Activated CD4-positive, alpha-beta T cell treated with anti-CD3 and anti-CD28 coated beads for 36 hours (primary cell): ENCODE measurements at places on chromosomes 13 and 19. TPM values are rescaled to one million over a fixed set of nuclear protein-coding genes. Genes with fewer than 3 reads are reported as not detected.

GRCh38 chr13:113110852-113111315 is 5.3 kb downstream of the F7 start:
- no peak overlapping the region for H3K27ac ChIP-seq
- DNase-seq: no peak
- peaks cover 4% of the 10 kb centered on the region for H3K36me3 ChIP-seq
- H3K4me1 ChIP-seq: peaks cover 2% of the 10 kb centered on the region
- H3K27me3 ChIP-seq: peaks cover 3% of the 10 kb centered on the region

DNA sequence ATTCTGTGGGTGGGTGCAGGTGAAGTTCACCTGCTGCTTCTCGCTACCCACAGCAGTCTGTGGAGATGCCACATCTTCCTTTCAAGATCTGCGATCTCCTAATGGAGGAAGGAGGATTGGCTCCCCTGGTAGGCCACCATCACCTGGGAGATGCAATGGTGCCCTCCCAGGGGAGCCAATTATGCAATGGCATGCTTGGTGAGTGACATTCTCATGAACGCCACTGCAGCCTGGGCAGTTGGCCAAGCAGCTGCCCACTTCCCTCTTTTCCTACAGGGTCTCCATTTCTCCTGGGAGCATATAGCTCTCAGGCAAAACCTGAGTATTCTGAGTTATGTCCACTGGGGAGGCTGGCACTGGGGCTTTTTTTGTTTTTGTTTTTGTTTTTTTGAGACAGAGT is 83.5 kb upstream of the KCTD15 start:
- H3K4me1 ChIP-seq: no peaks in the 10 kb centered on the region
- no peak overlapping the region for H3K4me3 ChIP-seq
- no peak for DNase-seq
- peaks cover 10% of the 10 kb centered on the region for H3K27me3 ChIP-seq
- H3K36me3 ChIP-seq: no peaks in the 10 kb centered on the region

SHISA7 gene
- not detected for total RNA-seq

- no peaks in the 10 kb centered on the region for H3K36me3 ChIP-seq
- no peak overlapping the region for H3K27ac ChIP-seq
- H3K4me3 ChIP-seq: no peak overlapping the region
- H3K4me1 ChIP-seq: no peaks in the 10 kb centered on the region
Observed at GRCh38 chr13:22001336-22001735, 330.5 kb downstream of the FGF9 start.

BTBD2 gene
- 46.7 TPM for total RNA-seq

GRCh38 chr19:54481326-54481930 is 8.3 kb upstream of the CDC42EP5 start:
- peaks cover 28% of the 10 kb centered on the region for H3K27me3 ChIP-seq
- H3K4me3 ChIP-seq: no peak overlapping the region
- peaks cover 2% of the 10 kb centered on the region for H3K4me1 ChIP-seq
- peak; percentile 53 for DNase-seq

DNA sequence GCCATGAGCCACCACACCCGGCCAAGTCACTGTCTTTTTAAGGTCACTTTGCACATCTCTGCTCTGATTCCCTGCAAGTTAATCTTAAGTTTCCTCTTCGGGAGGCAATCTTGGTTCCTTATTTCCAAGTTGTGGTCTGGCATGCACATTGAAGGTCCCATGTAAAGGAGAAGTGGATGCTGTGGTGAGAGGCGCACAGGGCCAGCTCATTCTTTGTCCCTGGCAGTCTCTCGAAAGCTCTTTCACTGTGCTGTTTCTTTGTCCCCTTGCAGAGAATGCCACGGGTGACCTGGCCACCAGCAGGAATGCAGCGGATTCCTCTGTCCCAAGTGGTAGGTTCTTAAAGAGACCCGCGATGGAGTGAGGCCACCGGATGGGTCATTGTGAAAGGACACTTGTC is 16.4 kb upstream of the C19orf33 start:
- H3K36me3 ChIP-seq: peaks cover 16% of the 10 kb centered on the region
- H3K27me3 ChIP-seq: no peaks in the 10 kb centered on the region
- no peak overlapping the region for H3K4me3 ChIP-seq
- DNase-seq: no peak
- peaks cover 2% of the 10 kb centered on the region for H3K4me1 ChIP-seq

PRR36 gene
- total RNA-seq: 0.14 TPM

DNA sequence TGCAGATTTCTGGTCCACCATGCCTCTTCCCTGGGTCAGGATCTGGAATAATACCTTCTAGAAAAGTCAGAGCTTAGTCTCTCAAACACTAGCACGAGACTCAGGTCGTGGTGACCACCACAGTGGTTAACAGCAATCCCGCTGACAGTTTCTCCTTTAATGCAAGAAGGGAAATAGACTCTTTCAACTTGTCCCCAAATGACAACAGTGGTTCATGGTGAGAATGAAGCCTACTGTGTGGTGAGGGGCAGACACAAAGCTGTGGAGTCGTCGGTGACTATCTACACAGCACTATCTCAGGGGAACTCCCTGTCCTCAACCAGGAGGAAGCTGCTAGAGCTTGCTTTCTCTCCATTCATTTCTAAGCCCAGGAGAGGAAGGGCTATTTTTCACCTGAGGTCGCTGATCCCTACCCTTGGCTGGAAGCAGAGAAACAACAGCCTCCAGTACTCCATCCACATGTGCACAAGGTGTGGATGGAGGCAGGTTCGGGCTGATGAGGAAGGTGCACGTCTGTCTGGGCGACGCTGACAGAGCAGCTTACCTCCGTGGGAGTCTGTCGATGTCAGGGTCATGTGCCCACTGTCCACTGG is 72.4 kb downstream of the STK24 start:
- peak overlapping the region; percentile 20 for H3K27ac ChIP-seq
- no peak overlapping the region for H3K4me3 ChIP-seq
- H3K4me1 ChIP-seq: peaks cover 91% of the 10 kb centered on the region
- no peaks in the 10 kb centered on the region for H3K27me3 ChIP-seq
- peak; percentile 60 for DNase-seq

DNA sequence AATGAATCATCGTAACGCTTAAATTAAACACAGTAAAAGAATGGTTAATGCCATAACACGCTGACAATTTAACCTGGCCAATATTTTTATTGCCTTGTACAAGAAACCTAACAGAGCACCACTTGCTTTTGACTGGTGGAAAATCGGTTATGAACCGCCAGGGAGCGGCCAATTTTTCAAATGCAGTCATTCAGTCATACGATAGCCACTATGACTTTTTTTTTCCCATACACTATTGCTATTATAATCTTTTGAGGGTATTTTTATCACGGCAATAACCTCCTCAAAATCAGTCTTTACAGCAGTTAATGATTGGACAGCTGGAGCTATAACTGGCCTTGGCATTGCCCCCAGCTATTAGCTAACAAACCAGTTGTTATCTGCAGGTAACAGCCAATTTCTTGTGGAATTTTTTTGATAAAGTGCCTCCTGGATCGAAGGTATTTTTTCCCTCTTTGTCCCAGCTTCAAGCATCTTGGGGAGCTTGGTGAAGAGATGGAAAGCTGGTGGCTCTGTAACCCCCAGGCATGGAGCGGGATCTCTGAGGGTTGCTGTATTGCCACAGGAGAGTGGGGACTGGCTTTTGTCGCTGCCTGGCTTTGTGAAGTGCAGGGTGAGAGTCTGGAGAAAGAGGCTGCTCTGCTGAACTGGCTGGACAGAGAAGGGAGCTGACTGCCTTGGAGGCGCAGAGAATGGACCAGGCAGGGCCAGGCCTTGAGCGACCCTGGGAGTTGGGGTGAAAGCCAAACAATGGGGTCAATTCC is 198.4 kb upstream of the ZNF536 start:
- H3K4me3 ChIP-seq: no peak overlapping the region
- no peaks in the 10 kb centered on the region for H3K36me3 ChIP-seq
- peaks cover 5% of the 10 kb centered on the region for H3K27me3 ChIP-seq
- no peak for DNase-seq

LPAR2 gene
- 33.2 TPM for total RNA-seq

DNA sequence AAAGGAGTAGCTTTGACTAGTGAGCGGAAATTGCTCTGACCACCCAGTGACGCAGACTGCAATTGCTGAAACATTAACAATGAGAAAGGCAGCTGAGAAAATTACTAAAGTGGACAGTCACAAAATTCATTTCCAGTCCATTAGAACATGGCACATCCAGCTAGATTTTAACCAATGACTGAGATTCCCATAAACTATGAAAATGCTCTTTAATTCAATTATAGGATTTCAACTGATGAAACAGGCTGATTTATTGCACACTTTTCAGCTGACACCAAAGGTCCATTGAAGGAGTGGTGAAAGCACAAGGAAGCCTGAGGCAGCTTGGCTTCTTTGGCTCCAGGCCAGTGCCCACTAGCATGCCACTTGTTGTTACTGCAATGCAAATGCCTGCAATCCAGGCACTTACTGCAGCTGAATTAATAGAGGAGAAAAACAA is 933.4 kb downstream of the SLITRK6 start:
- H3K36me3 ChIP-seq: no peaks in the 10 kb centered on the region
- no peaks in the 10 kb centered on the region for H3K27me3 ChIP-seq
- no peak overlapping the region for H3K4me3 ChIP-seq
- H3K27ac ChIP-seq: no peak overlapping the region
- H3K4me1 ChIP-seq: no peaks in the 10 kb centered on the region

FGF14 gene
- total RNA-seq: not detected

DNA sequence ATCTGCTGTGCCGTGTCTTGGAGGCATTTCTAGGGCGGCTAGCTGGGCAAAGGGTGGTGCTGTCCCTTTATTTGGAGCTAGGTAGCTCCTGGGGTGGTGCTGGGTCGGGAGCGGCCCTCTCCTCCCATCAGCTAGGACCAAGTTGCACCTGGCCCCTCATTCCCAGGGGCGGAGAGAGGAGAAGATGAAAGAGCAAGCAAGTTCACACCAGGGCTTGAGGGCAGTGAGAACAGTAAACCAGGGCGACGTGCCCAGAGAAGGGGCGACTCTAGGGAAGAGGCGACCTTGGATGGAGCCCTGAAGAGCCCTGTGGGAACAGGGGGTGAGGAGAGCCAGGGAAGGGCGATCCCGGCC is 17.0 kb upstream of the KCNN1 start:
- no peak overlapping the region for H3K27ac ChIP-seq
- no peaks in the 10 kb centered on the region for H3K36me3 ChIP-seq
- H3K27me3 ChIP-seq: peaks cover 48% of the 10 kb centered on the region

ZNF320 gene
- 10.8 TPM for total RNA-seq

DNA sequence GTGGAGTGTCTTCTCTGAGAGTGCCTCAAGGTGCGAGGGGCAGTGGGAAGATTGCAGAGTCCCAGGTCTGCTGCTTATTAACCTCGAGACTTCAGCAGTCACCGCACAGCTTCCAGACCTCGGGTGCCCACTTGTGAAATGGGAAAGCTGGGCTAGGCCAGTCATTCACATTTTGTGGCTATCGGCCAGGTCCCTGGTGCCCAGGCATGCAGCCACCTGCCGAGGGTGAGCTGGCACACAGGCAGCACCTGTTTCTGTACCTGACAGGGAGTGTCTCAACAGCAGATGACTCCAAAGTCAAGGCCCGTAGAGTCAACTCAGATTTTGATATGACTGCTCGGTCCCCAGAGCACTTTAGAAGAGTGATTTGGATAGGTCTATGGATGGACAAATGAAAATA is 21.9 kb downstream of the UQCRFS1 start:
- no peaks in the 10 kb centered on the region for H3K36me3 ChIP-seq
- H3K4me1 ChIP-seq: peaks cover 6% of the 10 kb centered on the region
- no peak overlapping the region for H3K4me3 ChIP-seq
- DNase-seq: no peak

GRCh38 chr13:103965506-103966243 is 899.5 kb upstream of the SLC10A2 start:
- no peak for DNase-seq
- H3K4me3 ChIP-seq: no peak overlapping the region
- H3K4me1 ChIP-seq: no peaks in the 10 kb centered on the region
- H3K36me3 ChIP-seq: no peaks in the 10 kb centered on the region
- no peaks in the 10 kb centered on the region for H3K27me3 ChIP-seq

LGALS14 gene
- total RNA-seq: 1.4 TPM

- no peak for DNase-seq
- H3K27ac ChIP-seq: no peak overlapping the region
- H3K36me3 ChIP-seq: no peaks in the 10 kb centered on the region
- H3K27me3 ChIP-seq: no peaks in the 10 kb centered on the region
- H3K4me1 ChIP-seq: no peaks in the 10 kb centered on the region
- no peak overlapping the region for H3K4me3 ChIP-seq
Observed at GRCh38 chr13:52096748-52097147, 32.1 kb downstream of the NEK5 start.

GSX1 gene
- not detected for total RNA-seq

- peak overlapping the region; percentile 92 for H3K4me3 ChIP-seq
- peak; percentile 98 for DNase-seq
- no peaks in the 10 kb centered on the region for H3K27me3 ChIP-seq
- peaks cover 4% of the 10 kb centered on the region for H3K4me1 ChIP-seq
- peak overlapping the region; percentile 96 for H3K27ac ChIP-seq
Observed at GRCh38 chr19:5827891-5828660, 11.4 kb downstream of the FUT6 start.

- H3K27ac ChIP-seq: peak overlapping the region; percentile 55
- no peak overlapping the region for H3K4me3 ChIP-seq
- DNase-seq: peak; percentile 49
- H3K4me1 ChIP-seq: peaks cover 24% of the 10 kb centered on the region
- H3K27me3 ChIP-seq: no peaks in the 10 kb centered on the region
- no peaks in the 10 kb centered on the region for H3K36me3 ChIP-seq
Observed at GRCh38 chr19:35462476-35462953, 14.5 kb downstream of the FFAR2 start.

F7 gene
- total RNA-seq: 0.12 TPM

GRCh38 chr13:23921451-23921888 is 24.2 kb upstream of the C1QTNF9B start:
- no peak for DNase-seq
- no peaks in the 10 kb centered on the region for H3K36me3 ChIP-seq
- no peaks in the 10 kb centered on the region for H3K4me1 ChIP-seq
- peaks cover 23% of the 10 kb centered on the region for H3K27me3 ChIP-seq
- H3K4me3 ChIP-seq: no peak overlapping the region
- no peak overlapping the region for H3K27ac ChIP-seq

DNA sequence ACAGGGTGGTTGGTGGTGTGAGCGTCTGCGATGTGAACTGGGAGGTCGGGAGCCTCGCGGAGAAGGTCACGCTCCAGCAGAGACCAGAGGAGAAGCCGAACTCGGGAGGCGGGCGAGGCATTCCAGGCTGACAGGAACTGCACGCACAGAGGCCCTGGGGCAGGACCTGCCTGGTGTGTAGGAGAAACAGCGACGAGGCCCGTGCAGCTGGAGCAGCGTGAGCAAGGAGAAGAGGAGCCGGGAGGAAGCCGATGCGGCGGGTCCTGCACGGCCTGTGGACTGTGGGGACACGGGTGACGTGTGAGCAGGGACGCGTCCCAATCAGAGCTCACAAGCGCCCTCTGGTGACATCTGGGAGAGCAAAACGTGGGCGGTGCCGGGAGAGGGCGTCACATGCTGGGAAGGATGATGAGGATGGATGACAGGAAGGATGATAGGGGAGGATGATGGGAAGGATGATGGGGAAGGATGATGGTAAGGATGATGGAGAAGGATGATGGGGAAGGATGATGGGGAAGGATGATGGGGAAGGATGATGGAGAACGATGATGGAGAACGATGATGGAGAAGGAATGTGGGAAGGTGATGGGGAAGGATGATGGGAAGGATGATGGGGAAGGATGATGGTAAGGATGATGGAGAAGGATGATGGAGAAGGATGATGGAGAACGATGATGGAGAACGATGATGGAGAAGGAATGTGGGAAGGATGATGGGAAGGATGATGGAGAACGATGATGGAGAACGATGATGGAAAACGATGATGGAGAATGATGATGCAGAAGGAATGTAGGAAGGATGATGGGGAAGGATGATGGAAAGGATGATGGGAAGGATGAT is 16.1 kb upstream of the MADCAM1 start:
- peaks cover 11% of the 10 kb centered on the region for H3K27me3 ChIP-seq
- peak overlapping the region; percentile 60 for H3K4me3 ChIP-seq
- H3K36me3 ChIP-seq: peaks cover 17% of the 10 kb centered on the region
- peak; percentile 73 for DNase-seq
- peak overlapping the region; percentile 75 for H3K27ac ChIP-seq
- peaks cover 11% of the 10 kb centered on the region for H3K4me1 ChIP-seq

CADM4 gene
- 0.61 TPM for total RNA-seq
